ENCODE measurements at places on chromosomes 2 and 18.

GRCh38 chr18:73636355-73636754 is 511.3 kb downstream of the FBXO15 start:
- DNase-seq = no peak

- no peak for DNase-seq
These were observed 21.0 kb downstream of the PAX8 start for GRCh38 chr2:113257516-113258264.

DNA sequence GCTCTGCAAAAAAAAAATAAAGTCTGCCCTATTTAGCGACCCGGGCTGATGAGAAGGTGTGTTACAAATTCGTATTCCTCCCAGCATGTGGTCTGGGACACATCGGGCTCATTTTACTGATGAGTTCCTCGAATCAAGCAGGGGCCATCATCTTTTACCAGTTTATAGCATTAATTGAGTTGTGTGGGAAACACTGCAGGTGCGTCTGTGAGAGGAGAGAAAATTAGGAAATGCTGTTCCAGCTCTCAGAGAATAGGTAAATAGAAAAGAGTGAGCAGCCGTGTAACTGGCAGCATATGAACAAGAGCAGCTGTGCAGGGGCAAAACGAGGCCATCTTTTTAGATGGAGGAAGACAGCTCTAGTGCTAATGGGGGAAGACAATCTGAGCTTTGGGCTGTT is 216.7 kb downstream of the SETBP1 start:
- no peak for DNase-seq

DNA sequence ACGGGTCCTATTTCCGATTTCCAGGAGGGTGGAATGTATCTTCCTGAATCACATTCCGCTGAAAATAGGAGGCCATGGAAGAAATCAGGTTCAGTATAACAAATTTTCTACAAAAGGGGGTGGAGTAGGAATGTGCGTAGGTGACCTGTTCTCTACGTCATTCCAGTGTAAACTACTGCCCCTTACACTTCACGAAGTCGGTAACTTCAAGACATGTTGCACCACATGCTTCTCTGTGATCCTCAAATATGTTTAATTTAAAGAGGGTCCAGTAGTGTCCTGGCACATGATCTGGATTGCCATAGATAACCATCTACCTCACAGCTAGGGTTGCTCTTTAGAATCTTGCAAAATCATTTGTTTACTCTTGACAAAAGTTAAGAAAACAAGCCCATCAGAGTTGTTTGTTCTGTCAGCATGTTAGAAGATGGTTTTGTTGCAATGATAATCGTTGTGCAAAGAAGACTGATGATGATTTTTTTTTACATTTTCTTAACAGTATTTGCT is 7.5 kb upstream of the CPS1 start:
- no peak for DNase-seq

DNA sequence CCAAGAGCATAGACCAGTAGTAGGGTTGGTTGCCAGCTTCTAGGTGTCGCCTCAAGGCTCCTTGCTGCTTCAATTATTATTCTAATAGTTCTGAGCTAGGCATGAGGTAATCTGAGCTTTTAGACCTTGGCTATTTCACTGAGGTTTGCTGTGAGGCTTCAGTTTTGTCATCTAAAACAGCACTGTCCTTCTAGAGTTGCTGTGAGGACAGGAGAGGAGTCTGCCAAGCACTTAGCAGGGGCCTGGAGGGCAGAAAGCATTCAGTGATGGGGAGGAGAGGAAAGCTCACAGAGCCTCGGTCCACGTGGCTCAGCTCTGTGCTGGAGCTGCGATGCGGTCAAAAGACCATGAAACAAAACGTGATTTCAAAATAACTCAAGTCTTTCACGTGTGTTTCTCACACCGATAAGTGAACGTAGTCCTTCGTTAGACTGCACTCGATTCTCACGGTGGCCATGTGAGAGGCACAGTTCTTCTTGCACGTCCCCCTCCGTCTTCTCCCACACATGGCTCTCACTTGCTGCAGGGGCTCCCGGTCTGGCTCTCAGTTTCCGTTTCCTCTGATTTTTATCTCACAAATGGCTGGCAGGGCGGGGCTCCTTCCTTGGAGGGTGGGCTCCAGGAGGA is 113.7 kb downstream of the B3GNT2 start:
- peak; percentile 16 for DNase-seq

GRCh38 chr2:142290931-142291330 is 160.1 kb upstream of the LRP1B start:
- DNase-seq = no peak

DNA sequence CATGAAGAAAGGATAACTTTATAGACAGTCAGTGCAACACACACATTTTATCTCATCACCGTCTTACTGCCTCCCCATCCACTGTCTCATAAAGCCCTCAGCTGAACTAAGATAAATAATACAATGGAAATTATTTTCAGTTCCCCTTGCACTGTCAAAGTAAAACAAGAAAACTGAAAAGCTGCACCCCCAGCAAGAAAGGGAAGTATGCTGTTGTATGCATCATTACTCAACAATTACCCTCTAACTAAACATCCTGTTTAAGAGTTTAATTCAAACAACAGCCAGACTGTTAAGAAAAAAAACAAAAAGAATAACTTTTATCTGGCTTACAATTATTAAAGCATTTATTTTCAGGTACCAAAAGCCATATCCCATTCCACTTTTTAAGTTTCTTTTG is 25.0 kb downstream of the MPPE1 start:
- no peak for DNase-seq

DNA sequence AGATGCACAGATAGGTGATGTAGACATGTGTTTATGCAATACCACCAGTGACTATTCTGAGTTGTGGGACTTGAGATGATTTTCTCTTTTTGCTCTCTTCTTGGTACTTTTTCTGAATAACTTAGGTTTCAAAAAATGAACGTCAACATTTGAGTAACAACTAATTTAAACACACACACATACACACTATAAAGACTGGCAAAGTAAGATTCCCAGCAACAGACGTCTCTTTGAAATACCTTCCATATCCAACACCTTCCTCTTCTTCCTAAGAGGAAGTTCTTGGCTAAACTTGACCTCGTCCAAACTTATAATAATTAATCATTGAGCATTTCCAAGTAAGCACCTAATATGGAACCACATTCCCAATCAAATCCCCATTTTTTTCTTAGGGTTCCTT is 81.6 kb upstream of the RGPD4 start:
- no peak for DNase-seq

- DNase-seq = peak; percentile 59
These were observed 11.1 kb upstream of the CNNM3 start for GRCh38 chr2:96804986-96805385.

- peak; percentile 57 for DNase-seq
These were observed 82.4 kb downstream of the DDX1 start for GRCh38 chr2:15673919-15674636.

GRCh38 chr2:73291461-73292315 is 1.7 kb downstream of the EGR4 start:
- no peak for DNase-seq

DNA sequence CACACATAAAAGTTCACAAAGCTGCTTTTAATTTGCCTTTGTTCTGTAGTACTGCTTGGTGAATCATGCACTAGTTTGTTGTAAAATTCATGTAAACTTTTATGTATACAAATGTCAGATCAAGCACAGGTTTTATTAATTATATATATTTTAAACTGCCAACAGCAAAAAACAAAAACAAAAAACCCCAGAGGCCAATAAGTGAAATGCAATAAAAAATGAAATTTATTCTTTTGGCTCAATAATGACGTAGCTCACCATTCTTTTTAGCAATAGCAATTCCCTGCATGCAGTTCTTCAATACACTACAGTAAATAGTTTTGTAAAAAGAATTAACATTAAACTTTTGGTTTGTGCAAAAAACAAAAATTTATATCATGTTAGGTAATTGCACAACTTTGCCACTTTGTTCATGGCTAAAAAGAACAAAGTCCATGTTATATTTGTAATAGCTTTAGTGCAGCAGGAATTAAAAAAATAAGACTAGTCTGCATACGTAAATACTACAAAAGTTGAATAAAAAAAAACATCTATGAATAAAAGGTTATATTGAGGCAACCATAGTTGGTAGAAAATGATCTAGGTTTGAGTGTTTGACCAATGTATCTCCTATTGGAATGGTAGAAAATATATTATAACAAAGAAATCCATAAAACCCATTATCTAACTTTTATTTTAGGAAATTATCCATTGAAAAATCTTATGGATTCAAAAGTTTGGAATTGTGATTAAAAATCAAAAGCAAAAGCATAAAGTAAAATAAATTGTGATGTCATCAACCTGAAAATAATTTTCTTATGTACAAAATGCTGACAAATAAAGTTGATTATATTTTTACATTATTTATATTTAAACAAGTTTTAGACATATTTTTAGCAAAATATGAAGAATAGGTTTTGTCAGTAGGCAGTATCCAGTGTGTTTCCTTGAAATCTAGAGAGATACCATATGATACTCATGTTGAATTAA is 115.6 kb downstream of the SCN3A start:
- DNase-seq = no peak

GRCh38 chr2:160169471-160169870 is 30.6 kb downstream of the ITGB6 start:
- DNase-seq = no peak

- no peak for DNase-seq
These were observed 41.8 kb downstream of the PTCD3 start for GRCh38 chr2:86147793-86148192.

DNA sequence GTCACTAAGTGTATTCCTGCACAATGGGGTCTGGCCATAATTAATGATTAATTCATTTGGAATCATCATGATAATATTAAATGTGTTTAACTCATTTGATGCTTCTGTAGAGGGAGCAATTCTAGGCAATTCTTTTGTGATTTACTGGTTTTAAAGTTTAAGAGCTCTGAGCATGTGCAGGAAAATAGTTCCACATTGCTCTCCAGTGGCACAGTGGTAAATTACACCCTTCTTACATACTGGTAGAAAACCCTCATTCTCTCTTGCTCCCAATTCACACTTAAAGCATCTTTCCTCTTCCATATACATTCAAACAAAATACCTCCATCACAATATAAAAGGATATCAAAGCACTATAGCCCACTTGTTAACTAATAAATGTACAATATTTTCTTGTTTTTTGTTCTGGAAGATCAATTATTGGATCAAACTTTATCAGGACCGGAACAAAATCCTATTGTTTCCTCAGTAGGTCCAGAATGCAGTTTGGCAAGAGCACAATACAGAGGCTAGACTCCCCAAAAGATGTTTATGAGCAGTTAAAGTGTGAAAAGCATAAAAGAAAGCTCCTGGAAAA is 844.3 kb downstream of the MBD2 start:
- DNase-seq = no peak

- no peak for DNase-seq
These were observed 168.7 kb downstream of the NRXN1 start for GRCh38 chr2:50863218-50863617.

- DNase-seq = no peak
These were observed 962.3 kb upstream of the NXPH2 start for GRCh38 chr2:139742216-139743172.

GRCh38 chr2:214747992-214748391 is 61.5 kb downstream of the BARD1 start:
- DNase-seq = no peak

DNA sequence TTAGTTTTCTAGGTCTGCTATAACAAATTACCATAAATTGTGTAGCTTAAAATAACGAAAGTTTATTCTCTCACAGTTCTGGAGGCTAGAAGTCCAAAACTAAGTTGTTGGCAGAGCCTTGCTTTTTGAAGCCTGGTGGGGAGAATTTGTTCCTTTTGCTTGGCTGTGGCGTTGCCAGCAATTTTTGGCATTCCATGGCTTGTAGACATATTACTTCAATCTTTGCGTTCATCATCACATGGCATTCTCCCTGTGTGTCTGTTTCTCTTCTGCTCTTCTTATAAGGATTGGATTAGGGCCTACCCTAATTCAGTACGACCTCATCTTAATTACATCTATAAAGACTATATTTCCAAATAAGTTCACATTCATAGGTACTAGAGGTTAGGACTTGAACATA is 217.7 kb downstream of the MBD5 start:
- DNase-seq = no peak

DNA sequence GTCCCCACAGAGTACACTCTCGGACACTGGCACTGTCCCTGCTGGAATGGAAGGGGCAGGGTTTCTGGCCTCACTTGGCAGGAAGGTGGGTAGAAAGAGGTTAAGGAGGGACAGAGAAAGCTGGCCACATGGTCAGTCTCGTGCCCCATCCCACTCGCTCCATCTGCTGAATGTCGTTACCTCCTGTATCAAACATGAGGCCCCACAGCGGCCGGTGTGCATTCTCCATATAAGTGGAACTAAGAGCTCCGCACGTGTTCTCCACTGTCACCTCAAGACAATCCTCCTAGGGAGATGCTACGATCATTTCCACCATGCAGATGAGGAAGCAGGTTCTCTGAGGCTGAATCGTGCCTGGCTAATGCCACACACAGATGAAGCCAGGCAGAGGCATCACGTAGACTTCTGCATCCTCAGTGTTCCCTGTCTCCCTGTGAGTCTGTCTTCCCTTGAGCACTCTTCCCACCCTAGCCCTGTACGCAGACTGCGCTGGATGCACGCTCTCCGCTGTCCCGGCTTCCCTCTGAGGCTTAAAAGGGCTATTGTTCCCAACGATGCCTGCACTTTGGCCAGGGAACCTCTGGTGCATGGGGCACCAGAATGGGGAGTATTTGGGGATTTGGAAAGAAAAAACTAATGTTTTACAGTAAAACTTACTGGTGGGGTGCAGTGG is 35.1 kb downstream of the MAL start:
- no peak for DNase-seq

DNA sequence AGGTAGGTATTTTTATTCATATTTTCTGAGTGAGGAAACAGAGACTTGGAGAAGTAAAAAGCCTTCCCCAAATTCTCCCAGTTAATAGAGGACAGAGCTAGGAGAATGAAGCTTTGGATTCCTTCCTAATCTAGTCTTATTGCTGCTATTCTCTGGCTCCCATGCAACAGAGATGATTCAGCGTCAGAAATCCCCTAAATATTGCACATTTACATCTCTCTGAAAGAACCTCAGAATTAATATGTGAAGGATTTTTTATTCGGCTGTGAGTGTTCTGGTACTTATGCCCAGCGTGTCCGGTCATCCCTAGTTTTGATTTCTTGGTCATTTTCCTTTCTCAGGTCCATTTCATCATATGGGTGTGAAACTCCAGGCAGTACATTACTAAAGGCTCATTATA is 91.2 kb upstream of the SESTD1 start:
- DNase-seq = no peak

GRCh38 chr2:82498777-82499443 is 1960.2 kb downstream of the SUCLG1 start:
- no peak for DNase-seq

- DNase-seq = peak; percentile 85
These were observed 3.5 kb upstream of the CABLES1 start for GRCh38 chr18:23131693-23132319.

DNA sequence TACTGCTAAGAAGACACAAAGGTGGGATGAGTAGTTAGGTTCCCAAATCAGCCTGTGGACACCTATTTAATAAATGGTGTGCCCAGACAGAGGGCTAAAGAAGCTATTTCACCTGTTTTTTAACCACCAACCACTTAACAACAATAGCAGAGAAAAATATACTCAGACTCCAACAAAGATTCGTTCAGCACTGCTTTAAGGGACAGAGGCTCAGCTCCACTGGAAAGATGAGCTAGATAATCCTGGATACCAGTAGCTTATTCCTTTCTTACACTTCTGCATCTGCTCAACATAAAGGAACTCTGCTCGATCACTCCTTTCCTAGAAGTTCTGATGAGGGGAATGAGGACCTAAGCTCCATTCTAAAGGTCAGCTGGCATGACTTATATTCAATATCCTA is 44.5 kb downstream of the PTCD3 start:
- DNase-seq = no peak

GRCh38 chr2:43262951-43263350 is 36.5 kb upstream of the ZFP36L2 start:
- no peak for DNase-seq

- no peak for DNase-seq
These were observed 30.7 kb upstream of the IL1R1 start for GRCh38 chr2:102111823-102112222.
